CD4-positive, alpha-beta memory T cell (primary cell): ENCODE measurements at places on chromosomes 11 and 22. TPM values are rescaled to one million over a fixed set of nuclear protein-coding genes. Genes with fewer than 3 reads are reported as not detected.

GRCh38 chr11:77035039-77035438, 841 bp downstream of the B3GNT6 start:
- no peaks in the 10 kb centered on the region for H3K36me3 ChIP-seq
- H3K4me3 ChIP-seq: no peak overlapping the region
- H3K4me1 ChIP-seq: no peaks in the 10 kb centered on the region
- no peak overlapping the region for H3K27ac ChIP-seq
- DNase-seq: no peak

DNA sequence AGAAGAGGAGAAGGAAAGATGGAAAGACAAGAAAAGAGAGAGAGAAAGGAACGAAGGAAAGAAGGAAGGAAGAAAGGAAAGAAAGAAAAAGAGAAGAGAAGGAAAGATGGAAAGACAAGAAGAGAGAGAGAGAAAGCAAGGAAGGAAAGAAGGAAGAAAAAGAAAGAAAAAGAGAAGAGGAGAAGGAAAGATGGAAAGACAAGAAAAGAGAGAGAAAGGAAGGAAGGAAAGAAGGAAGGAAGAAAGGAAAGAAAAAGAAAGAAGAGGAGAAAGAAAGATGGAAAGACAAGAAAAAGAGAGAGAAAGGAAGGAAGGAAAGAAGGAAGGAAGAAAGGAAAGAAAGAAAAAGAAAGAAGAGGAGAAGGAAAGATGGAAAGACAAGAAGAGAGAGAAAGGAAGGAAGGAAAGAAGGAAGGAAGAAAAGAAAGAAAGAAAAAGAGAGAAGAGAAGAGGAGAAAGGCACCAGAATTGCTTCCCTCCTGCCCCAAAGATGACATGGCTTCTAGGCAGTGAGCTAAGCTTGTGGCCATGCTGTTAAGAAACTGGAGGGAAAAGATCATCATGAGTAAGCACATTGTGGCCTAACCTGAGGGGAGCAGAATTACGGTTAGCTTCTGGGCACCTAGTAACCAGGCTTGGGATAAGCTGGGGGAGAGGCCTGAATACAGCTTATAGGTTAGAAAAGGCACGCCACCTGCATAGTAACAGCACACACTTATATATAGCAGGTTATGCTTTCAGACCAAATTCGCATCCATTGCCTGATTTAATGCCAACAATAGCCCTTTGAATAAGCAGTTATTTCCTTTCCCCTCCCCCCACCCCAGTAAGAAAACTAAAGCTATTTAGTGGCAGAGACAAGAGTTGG, 2.3 kb upstream of the ST3GAL4 start:
- H3K36me3 ChIP-seq: no peaks in the 10 kb centered on the region
- no peak overlapping the region for H3K27ac ChIP-seq
- DNase-seq: no peak
- H3K4me3 ChIP-seq: no peak overlapping the region
- no peaks in the 10 kb centered on the region for H3K27me3 ChIP-seq
- peaks cover 20% of the 10 kb centered on the region for H3K4me1 ChIP-seq

GRCh38 chr11:123425367-123425766, 4.7 kb upstream of the GRAMD1B start:
- no peak overlapping the region for H3K4me3 ChIP-seq
- no peak for DNase-seq
- H3K36me3 ChIP-seq: no peaks in the 10 kb centered on the region

- no peak overlapping the region for H3K27ac ChIP-seq
- H3K36me3 ChIP-seq: no peaks in the 10 kb centered on the region
- DNase-seq: no peak
- H3K4me1 ChIP-seq: peaks cover 56% of the 10 kb centered on the region
Observed at GRCh38 chr22:23236440-23237184, 56.3 kb downstream of the BCR start.

- H3K4me1 ChIP-seq: no peaks in the 10 kb centered on the region
- H3K4me3 ChIP-seq: no peak overlapping the region
- H3K27ac ChIP-seq: no peak overlapping the region
Observed at GRCh38 chr22:48444320-48445112, 1383.2 kb downstream of the BRD1 start.

SH3BP1 gene
- total RNA-seq: 89.2 TPM

FXYD2 gene
- total RNA-seq: 10.5 TPM

ARFGAP3 gene
- 44.7 TPM for total RNA-seq
